Lung microvascular endothelial cell (primary cell): ENCODE measurements at places on chromosomes 11 and 22.

- DNase-seq: no peak
These were observed 61.3 kb upstream of the PRODH start for GRCh38 chr22:18997306-18997924.

- no peak for DNase-seq
These were observed 380.3 kb downstream of the AASDHPPT start for GRCh38 chr11:106457727-106458126.

GRCh38 chr11:70833554-70833953 is 418.8 kb downstream of the SHANK2 start:
- no peak for DNase-seq

- DNase-seq: no peak
These were observed 29.3 kb downstream of the PKNOX2 start for GRCh38 chr11:125193841-125194240.

DNA sequence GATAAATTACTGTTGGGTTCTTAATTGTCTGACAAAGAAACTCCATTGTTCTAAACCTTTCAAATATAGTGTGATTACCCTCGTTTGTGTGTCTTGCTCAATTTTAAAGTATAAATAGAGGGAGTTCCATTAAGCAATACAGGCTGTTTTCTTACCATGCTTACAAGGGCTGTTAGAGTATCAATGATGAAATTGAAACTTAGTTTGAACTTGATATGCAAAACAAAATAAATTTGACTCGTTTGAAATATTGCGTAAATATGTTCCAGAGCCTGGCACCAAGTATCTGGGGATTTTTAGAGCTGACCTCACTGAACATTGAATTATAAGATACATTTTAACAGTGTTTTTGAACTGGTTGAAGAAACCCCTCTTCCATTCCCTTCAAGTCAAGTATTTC is 31.7 kb downstream of the TEAD1 start:
- no peak for DNase-seq

- DNase-seq: no peak
These were observed 38.1 kb upstream of the WT1 start for GRCh38 chr11:32473282-32473909.

- no peak for DNase-seq
These were observed 35.6 kb upstream of the EIF3D start for GRCh38 chr22:36564422-36565158.

GRCh38 chr11:115049796-115050195 is 371.5 kb downstream of the NXPE2 start:
- DNase-seq: no peak

DNA sequence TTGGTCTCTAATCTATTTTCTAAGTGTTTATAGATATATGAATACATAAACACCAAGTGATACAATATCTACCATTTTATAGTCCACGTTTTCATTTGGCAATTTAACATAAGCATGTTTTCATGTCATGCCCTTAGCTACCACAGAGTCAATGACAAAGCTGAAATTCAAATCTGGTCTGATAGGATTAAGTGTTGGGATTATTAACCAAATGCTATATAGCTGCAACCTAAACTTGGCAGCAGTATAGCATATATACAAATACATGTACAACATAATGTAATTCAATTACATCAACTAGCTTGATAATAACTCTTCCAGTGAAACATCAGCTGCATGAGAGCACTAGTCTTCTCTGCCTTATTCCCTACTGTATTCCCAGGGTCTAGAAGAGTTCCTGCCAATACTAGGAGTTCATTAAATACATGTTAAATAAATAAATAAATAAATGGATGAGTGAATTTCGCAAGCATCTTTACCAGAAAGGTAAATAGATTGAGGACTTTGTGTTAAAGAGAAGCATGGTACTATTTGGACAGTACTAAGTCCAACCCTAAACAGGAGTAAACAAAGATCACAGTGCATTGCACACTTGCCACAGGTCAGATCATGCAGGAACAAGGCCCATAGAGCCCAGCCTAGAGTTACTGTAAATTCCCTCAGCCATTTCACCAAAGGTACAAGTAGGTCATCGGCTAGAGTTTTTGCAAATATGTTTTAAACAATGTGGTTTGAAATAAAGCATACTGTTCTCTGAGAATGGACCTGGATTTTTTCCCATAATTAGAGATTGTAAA is 12.8 kb downstream of the SAA4 start:
- no peak for DNase-seq

GRCh38 chr11:91802475-91802874 is 422.1 kb upstream of the FAT3 start:
- no peak for DNase-seq

DNA sequence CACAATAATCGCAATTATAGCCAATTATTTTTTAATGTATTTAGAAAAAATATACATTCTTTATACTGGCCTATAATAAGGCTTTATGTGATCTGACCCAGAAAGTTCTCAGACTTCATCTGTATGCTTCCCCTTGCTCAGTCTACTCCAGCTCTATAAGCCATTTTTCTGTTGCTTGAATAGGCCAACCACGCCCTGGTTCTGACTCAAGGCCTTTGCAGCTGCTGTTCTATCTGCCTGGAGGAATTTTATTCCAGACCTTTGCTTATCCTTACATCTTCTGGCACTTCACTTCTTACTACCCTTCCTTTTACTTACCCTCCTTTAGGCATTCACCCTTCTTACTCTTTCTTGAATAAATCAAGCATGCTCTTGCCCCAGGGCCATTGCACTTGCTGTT is 54.9 kb upstream of the PDE3B start:
- DNase-seq: no peak
